CD4-positive, alpha-beta T cell (primary cell): ENCODE measurements at places on chromosomes 5 and 9.

DNA sequence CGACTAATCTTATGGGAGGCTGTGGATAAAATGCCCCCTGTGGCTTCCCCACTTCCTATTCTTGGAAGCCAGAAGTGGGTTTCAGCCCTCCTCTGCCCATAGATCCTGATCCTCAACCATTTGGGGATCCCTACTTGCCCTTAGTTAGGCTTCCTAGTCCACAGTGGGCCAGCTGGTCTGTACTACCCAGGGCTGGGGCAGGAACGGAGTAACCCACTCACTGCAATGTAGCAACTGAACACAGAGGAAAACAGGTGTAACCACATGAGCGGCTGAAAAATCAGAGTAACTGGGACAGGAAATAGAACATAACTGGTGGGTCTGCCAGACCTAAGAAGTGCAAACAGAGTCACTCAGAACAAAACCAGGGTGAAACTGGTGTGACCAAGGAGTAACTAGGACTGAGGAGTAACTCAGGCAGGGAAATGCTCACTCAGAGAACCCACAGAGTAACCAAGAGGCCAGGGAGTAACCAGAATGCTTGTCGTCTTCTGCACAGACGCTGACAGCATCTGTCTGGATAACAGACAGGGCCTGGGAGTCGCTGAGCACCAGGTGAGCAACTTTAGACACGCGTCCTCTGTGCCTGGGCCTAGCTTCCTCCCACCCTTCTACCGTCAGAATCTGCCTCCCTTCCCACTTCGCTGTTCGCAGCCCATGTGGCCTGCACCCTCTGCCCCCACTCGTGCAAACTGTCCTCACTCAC, 1.0 kb downstream of the AQP3 start:
- H3K27ac ChIP-seq = peak overlapping the region; percentile 91
- DNase-seq = peak; percentile 83
- peaks cover 74% of the 10 kb centered on the region for H3K4me1 ChIP-seq
- H3K36me3 ChIP-seq = peaks cover 41% of the 10 kb centered on the region
- no peaks in the 10 kb centered on the region for H3K27me3 ChIP-seq
- peak overlapping the region; percentile 90 for H3K4me3 ChIP-seq

DNA sequence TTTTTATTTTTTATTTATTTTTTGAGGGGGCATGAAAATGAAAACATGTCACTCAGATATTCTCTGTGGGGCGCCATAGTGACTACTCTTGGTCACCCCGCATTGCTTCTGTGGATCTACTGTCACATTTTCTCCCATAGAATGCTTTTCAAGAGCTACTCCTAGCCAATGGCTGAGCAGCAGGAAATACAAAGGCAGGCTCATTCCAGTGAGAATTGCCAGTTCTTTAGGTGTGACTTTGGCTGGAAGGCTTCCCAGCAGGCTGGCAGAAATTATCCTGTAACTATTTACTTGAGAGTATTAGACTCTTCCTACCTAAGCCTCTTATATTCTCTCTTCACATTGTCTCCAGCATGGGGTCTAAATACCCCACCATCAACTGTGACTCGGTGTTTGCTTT, 21.0 kb upstream of the PTPRD start:
- H3K27ac ChIP-seq = no peak overlapping the region
- no peaks in the 10 kb centered on the region for H3K4me1 ChIP-seq
- H3K36me3 ChIP-seq = no peaks in the 10 kb centered on the region
- no peaks in the 10 kb centered on the region for H3K27me3 ChIP-seq
- H3K4me3 ChIP-seq = no peak overlapping the region
- no peak for DNase-seq

- H3K4me1 ChIP-seq = no peaks in the 10 kb centered on the region
- DNase-seq = no peak
Measured at GRCh38 chr5:176334031-176334770, 27.4 kb downstream of the KIAA1191 start.

DNA sequence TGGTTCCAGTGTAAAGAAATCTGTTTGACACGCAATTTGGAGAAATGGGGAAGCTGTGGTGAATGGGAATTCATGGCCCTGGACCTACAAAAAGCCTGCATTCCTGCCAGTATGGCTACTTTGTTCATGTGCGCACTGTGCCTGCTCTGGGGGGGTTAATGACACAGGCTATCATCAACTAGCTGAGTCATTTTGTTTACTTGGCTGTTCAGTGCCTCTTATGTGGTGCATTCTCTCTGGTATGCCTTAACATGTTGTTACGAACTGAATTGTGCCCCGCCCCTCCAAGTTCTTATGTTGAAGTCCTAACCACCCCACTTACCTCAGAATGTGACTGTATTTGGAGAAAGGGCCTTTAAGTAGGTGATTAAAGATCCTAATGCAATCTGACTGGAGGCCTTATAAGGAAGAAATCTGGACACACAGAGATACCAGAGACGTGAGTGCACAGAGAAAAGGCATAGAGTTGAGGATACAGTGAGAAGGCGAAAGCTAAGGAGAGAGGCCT, 20.4 kb upstream of the UBAP1 start:
- H3K4me1 ChIP-seq = no peaks in the 10 kb centered on the region
- no peaks in the 10 kb centered on the region for H3K36me3 ChIP-seq
- H3K27ac ChIP-seq = no peak overlapping the region
- H3K4me3 ChIP-seq = no peak overlapping the region
- no peak for DNase-seq
- H3K27me3 ChIP-seq = no peaks in the 10 kb centered on the region

DNA sequence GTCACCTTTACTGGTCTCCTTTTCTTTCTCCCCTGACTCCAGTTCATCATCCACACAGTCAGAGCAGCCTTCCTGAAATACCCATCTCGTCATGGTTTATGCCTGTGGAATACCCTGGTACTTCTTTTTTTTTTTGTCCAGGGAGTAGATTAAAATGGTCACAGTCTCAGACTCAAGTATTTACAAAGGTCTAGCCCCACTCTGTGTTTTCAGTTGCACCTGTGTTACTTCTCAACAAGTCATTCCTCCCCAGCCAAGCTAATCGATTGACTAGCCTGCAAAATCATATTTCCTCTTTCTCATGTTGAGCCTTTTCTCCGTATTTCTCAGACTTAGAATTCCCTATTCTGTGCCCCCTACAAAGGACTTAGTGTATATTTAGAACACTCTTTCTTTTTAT, 155.2 kb upstream of the KCNN2 start:
- no peak for DNase-seq
- H3K27me3 ChIP-seq = no peaks in the 10 kb centered on the region
- H3K4me3 ChIP-seq = no peak overlapping the region
- H3K27ac ChIP-seq = no peak overlapping the region

GRCh38 chr5:126450346-126450745, 27.1 kb downstream of the GRAMD2B start:
- H3K4me3 ChIP-seq = peak overlapping the region; percentile 57
- H3K27me3 ChIP-seq = no peaks in the 10 kb centered on the region
- peak overlapping the region; percentile 84 for H3K27ac ChIP-seq
- DNase-seq = no peak

DNA sequence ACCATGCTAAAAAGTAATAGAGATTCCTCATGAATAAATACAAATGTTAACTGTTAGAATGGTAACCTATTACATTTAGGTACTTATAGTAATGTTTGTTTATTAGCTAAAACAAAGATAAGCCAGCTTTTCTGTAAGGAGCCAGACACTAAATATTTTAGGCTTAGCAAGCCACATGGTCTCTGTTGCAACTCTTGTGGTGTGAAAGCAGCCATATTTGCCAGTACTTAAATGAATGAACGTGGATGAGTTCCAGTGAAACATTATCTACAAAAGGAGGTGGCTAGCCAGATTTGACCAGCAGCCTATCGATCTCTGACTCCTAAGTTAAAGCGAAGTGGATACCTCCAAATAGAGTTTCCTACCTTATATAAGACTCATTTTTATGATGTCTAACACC, 331.6 kb downstream of the CDH12 start:
- no peaks in the 10 kb centered on the region for H3K4me1 ChIP-seq
- H3K27ac ChIP-seq = no peak overlapping the region
- H3K27me3 ChIP-seq = no peaks in the 10 kb centered on the region

DNA sequence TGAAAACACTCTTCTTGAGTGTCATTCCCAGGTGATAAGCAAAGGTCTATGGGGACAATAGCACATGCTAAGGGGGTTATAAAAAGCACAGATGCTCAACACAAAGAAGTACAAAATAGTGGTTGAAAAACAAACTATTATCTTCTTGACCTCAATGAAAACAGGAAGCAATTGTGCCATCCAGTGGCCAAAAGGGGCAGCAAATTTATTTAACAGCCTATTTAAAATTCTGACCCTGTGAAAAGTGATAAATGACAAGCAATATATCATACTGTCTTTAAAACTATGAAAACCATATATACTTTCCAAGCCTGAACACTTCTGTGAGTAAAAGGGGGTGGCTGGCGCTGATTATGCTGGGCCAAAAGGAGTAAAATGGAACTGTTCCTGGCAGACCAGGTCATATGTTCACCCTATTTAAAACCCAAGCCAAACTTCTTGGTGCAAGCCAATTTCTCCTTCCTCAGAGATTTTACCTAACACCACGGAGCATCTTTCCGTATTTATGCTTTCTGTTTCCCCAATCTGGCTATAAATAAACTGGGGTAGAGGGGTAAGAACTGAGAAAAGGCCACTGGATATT, 29.7 kb downstream of the TEX10 start:
- no peak overlapping the region for H3K27ac ChIP-seq
- no peaks in the 10 kb centered on the region for H3K4me1 ChIP-seq
